ENCODE measurements at places on chromosomes 5 and 9. TPM values are rescaled to one million over a fixed set of nuclear protein-coding genes. Genes with fewer than 3 reads are reported as not detected.

FOXD4L3 gene
- not detected for total RNA-seq

NMUR2 gene
- total RNA-seq: 5.0 TPM

NUTM2F gene
- total RNA-seq: 1.1 TPM

C5orf46 gene
- total RNA-seq: 6.1 TPM

OLFM1 gene
- 13.9 TPM for total RNA-seq

PSMD5 gene
- total RNA-seq: 39.0 TPM

ENTREP1 gene
- 7.9 TPM for total RNA-seq

CDH9 gene
- not detected for total RNA-seq

GPX8 gene
- total RNA-seq: 8.2 TPM

SURF1 gene
- 51.4 TPM for total RNA-seq

TMEM215 gene
- 2.2 TPM for total RNA-seq

DNA sequence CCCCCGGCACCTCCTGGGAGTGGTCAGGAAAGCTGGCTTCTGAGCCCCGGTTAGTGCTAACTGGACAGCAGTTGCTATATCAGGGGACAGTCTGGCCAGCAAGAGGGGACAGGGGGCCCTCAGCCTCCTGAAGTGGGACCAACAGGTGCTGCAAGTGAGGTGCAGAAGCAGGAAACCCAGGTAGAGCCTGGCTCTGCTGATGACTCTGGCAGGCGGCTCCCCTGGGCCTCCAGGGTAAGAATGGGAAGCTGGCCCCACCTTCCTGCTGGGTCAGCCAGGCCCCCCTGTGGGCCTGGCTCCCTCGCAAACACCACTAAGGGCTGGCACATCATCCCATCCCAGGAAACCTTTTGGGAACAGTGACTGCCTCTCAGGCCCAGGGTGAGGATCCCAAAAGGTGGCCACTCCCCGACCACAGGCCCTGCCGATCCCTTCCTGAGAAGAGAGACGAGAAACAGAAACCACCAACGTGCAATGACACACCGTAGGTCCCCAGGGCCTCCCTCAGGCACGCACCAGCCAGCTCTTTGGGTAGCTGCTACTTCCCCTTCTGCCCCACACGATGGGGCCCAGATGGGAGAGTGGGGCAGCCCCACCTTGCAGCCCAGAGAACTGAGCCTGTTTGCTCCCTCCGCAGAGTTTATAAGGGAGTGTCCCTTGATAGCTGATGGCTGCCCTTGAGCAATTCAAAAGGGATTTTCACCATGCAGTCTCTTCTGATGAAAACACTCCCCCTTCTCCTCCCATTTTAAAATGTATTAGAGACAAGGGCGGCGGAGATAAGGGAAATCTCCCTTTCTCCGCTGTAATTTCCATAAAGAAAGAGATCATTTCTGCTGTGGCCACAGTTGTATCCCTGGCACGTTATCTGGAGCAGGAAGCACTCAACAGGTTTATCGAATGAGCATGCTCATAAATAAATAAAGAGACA is 76.8 kb downstream of the STK10 start:
- peak; percentile 67 for DNase-seq
- no peak overlapping the region for H3K4me3 ChIP-seq
- H3K27ac ChIP-seq: peak overlapping the region; percentile 42
- H3K4me1 ChIP-seq: peaks cover 55% of the 10 kb centered on the region
- no peaks in the 10 kb centered on the region for H3K36me3 ChIP-seq

- no peaks in the 10 kb centered on the region for H3K27me3 ChIP-seq
- H3K27ac ChIP-seq: no peak overlapping the region
- peaks cover 10% of the 10 kb centered on the region for H3K4me1 ChIP-seq
- no peaks in the 10 kb centered on the region for H3K36me3 ChIP-seq
Measured at GRCh38 chr5:61272688-61273087, 59.4 kb upstream of the ZSWIM6 start.

DNA sequence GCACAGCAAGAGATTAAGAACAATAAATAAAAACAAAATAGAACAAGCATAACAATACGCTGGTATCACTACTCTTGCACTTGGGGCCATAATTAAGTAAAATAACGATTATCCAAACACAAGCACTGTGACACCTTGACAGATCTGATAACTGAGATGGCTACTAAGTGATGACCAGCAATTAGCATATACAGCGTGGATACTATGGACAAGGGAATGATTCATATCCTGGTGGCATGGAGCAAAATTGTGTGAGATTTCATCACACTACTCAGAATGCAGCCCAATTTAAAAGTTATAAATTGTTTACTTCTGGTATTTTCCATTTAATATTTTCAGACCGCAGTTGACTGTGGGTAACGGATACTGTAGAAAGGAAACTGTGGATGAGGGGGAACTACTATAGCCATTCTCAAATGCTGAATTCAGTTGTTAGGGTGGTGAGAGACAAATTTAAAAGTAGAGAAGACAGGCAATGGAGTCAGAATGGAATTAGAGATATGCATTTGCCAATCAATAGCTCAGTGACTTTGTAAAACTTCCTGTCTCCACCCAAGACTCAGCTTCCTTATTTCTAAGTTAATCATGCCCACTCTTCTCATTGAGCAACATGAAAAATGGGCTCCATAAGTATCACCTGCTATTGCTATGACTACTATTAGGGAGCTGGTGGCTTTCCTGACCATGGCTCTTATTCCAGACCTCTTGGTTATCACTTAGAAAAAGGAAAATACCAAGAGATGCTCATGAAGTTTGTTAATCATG is 300.8 kb downstream of the TRIM32 start:
- H3K36me3 ChIP-seq: no peaks in the 10 kb centered on the region
- no peaks in the 10 kb centered on the region for H3K4me1 ChIP-seq
- no peak overlapping the region for H3K4me3 ChIP-seq
- H3K27me3 ChIP-seq: no peaks in the 10 kb centered on the region
- no peak overlapping the region for H3K27ac ChIP-seq

GRCh38 chr5:54090495-54091120 is 219.8 kb downstream of the ARL15 start:
- no peak for DNase-seq
- H3K27ac ChIP-seq: no peak overlapping the region
- H3K27me3 ChIP-seq: no peaks in the 10 kb centered on the region
- H3K4me1 ChIP-seq: no peaks in the 10 kb centered on the region

- H3K27ac ChIP-seq: no peak overlapping the region
- H3K4me1 ChIP-seq: no peaks in the 10 kb centered on the region
- H3K36me3 ChIP-seq: no peaks in the 10 kb centered on the region
- H3K27me3 ChIP-seq: no peaks in the 10 kb centered on the region
Measured at GRCh38 chr9:115694991-115695390, 458.6 kb upstream of the PAPPA start.

GRCh38 chr9:124293718-124294506 is 36.2 kb downstream of the NEK6 start:
- peaks cover 50% of the 10 kb centered on the region for H3K4me1 ChIP-seq
- H3K27me3 ChIP-seq: no peaks in the 10 kb centered on the region
- H3K36me3 ChIP-seq: no peaks in the 10 kb centered on the region
- no peak overlapping the region for H3K4me3 ChIP-seq
- no peak overlapping the region for H3K27ac ChIP-seq

DNA sequence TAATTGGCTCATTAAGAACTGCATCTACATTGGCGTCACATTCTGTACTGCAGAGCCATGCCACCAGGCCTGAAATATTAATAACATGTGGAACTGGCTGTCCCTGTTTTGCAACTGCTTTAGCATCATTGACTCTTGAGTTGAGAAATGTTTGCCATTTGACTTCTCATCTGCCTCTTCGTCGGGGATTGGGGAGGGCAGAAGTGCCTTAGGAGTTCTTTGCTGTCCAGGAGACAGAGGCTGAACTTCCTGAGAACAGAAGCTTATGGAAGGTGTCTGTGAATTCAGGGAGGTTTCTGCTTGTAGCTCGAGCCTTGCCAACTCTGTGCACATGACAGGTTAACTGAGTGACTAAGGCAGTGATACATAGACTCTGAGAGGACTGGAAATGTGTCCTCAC is 265.0 kb downstream of the KIF4B start:
- DNase-seq: no peak
- H3K27ac ChIP-seq: no peak overlapping the region
- no peaks in the 10 kb centered on the region for H3K27me3 ChIP-seq

DNA sequence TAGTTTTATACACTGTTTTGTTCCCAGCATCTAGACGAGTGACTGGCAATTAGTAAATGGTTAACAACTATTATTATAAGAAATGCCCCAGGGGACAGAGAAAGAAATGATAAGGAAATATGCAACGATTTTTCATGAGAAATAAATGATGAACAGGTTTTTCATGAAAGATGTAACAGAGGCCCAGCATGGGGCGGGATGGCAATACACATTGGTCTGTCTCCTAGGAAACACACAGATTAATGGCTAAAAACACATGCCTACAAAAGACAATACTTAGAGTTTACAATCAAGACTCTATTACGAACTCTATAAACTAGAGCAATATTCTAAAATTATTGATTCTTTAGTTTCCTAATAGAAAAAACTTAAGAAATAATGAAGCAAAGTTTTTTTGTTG is 441.5 kb upstream of the CDH9 start:
- no peaks in the 10 kb centered on the region for H3K27me3 ChIP-seq
- no peaks in the 10 kb centered on the region for H3K36me3 ChIP-seq
- no peak overlapping the region for H3K27ac ChIP-seq
- no peaks in the 10 kb centered on the region for H3K4me1 ChIP-seq
- H3K4me3 ChIP-seq: no peak overlapping the region
- no peak for DNase-seq

- DNase-seq: no peak
- H3K36me3 ChIP-seq: no peaks in the 10 kb centered on the region
- peaks cover 6% of the 10 kb centered on the region for H3K4me1 ChIP-seq
- no peaks in the 10 kb centered on the region for H3K27me3 ChIP-seq
Measured at GRCh38 chr5:134873494-134873893, 677 bp upstream of the TXNDC15 start.

GRCh38 chr9:134214766-134215419 is 50.5 kb upstream of the RNU6ATAC start:
- no peaks in the 10 kb centered on the region for H3K36me3 ChIP-seq
- H3K27ac ChIP-seq: peak overlapping the region; percentile 13
- H3K4me1 ChIP-seq: peaks cover 28% of the 10 kb centered on the region
- peak; percentile 56 for DNase-seq
- H3K27me3 ChIP-seq: no peaks in the 10 kb centered on the region
- no peak overlapping the region for H3K4me3 ChIP-seq

DNA sequence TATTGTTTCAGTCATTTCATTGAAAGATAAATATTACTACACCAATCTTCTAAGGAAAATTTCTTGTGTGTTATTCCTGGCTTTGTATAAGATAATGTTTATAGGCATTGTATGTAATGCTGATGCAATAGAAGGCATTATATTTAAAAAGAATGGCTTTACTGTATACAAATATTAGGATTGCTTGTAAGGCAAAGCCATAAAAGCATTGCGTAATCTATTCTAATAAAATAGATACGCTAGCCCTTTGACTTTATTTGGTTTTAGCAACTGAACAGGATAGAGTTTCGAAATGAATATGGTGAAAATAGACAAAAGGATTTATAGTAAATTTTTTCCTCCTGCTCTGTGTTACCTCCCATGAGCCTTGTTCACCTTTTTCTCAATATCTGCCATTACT is 5.5 kb upstream of the LYSMD3 start:
- no peaks in the 10 kb centered on the region for H3K36me3 ChIP-seq
- no peak for DNase-seq
- H3K27me3 ChIP-seq: no peaks in the 10 kb centered on the region
- H3K27ac ChIP-seq: no peak overlapping the region
- H3K4me1 ChIP-seq: peaks cover 9% of the 10 kb centered on the region

DNA sequence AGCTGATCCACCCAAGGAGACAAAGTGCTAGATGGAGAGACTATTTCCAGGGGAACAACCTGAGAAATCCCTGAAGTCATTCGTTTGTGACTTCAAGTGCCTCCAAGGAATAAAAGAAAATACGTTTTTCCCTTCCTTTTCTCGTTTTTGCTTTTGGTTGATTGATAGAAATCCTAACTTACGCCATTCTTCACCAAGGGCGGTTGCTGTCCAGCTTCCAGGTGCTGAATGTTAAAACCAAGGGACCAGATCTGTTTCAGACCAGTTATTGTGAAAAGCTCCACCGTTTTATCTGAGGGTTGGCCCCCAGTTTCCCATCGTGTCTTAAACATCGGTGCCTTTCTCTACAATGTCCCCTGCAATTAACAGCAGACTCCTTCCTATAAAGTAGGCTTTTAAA is 600.7 kb upstream of the SGCD start:
- H3K27ac ChIP-seq: no peak overlapping the region
- no peaks in the 10 kb centered on the region for H3K27me3 ChIP-seq
- peak; percentile 63 for DNase-seq
- H3K4me3 ChIP-seq: no peak overlapping the region
- H3K36me3 ChIP-seq: no peaks in the 10 kb centered on the region
- peaks cover 15% of the 10 kb centered on the region for H3K4me1 ChIP-seq

- DNase-seq: no peak
- H3K4me1 ChIP-seq: peaks cover 25% of the 10 kb centered on the region
- no peaks in the 10 kb centered on the region for H3K36me3 ChIP-seq
- H3K4me3 ChIP-seq: no peak overlapping the region
- no peaks in the 10 kb centered on the region for H3K27me3 ChIP-seq
Measured at GRCh38 chr9:137083394-137084004, 3.3 kb upstream of the MAN1B1 start.

GRCh38 chr5:36696059-36696673 is 89.8 kb downstream of the SLC1A3 start:
- no peaks in the 10 kb centered on the region for H3K27me3 ChIP-seq
- H3K4me1 ChIP-seq: no peaks in the 10 kb centered on the region
- no peak overlapping the region for H3K27ac ChIP-seq
- H3K36me3 ChIP-seq: no peaks in the 10 kb centered on the region
- H3K4me3 ChIP-seq: no peak overlapping the region
- peak; percentile 77 for DNase-seq

- H3K4me3 ChIP-seq: no peak overlapping the region
- H3K27me3 ChIP-seq: no peaks in the 10 kb centered on the region
- no peaks in the 10 kb centered on the region for H3K4me1 ChIP-seq
- no peak overlapping the region for H3K27ac ChIP-seq
- no peaks in the 10 kb centered on the region for H3K36me3 ChIP-seq
Measured at GRCh38 chr5:75469017-75469416, 42.4 kb downstream of the CERT1 start.

GRCh38 chr5:67880511-67880805 is 335.1 kb upstream of the PIK3R1 start:
- DNase-seq: no peak
- peaks cover 23% of the 10 kb centered on the region for H3K4me1 ChIP-seq
- H3K27ac ChIP-seq: peak overlapping the region; percentile 11
- no peak overlapping the region for H3K4me3 ChIP-seq

- no peaks in the 10 kb centered on the region for H3K36me3 ChIP-seq
- no peak overlapping the region for H3K4me3 ChIP-seq
- peaks cover 11% of the 10 kb centered on the region for H3K4me1 ChIP-seq
- DNase-seq: no peak
- no peak overlapping the region for H3K27ac ChIP-seq
Measured at GRCh38 chr5:56490971-56491468, 257.9 kb upstream of the ANKRD55 start.

DNA sequence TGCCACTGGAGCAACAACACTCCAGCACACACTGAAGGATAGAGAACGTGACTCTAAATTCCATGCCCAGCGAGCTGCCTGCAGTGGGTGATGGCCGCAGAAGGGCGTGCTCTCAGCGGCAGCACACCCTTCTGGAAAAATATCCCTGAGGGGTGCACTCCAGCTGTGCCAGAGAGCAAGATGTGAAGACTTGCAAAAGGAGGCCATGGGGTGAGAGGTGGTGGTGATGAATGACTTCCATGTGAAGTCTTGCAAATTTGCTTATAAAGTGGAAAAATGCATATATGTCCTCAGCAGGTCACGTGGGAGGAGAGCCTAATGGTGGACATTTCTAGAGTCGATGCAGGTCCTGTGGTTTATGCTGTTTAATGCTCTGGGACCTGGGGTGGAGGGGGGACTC is 39.8 kb upstream of the COL5A1 start:
- no peaks in the 10 kb centered on the region for H3K27me3 ChIP-seq
- H3K4me1 ChIP-seq: no peaks in the 10 kb centered on the region
- no peak overlapping the region for H3K27ac ChIP-seq
- no peak overlapping the region for H3K4me3 ChIP-seq
- no peaks in the 10 kb centered on the region for H3K36me3 ChIP-seq
